ENCODE measurements at places on chromosomes 6 and 20.

DNA sequence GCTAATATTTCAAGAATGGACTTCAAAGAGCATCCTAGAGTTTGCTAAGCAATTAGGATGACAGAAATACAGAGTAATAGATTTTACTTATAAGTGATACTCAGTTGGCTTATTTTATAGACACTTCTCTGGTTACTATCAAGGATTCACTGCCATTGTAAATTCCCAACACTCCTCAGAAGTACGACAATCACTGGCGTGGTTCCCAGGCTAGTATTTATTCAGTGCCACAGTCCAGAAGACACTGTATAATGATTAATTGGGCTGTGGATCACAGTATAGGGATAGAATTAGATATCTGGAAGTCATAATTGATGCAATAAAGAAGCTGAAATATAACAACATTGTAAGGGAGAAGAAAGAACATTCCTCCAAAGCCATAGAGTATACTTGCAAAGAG is 15.7 kb downstream of the MANEA start:
- DNase-seq: no peak

DNA sequence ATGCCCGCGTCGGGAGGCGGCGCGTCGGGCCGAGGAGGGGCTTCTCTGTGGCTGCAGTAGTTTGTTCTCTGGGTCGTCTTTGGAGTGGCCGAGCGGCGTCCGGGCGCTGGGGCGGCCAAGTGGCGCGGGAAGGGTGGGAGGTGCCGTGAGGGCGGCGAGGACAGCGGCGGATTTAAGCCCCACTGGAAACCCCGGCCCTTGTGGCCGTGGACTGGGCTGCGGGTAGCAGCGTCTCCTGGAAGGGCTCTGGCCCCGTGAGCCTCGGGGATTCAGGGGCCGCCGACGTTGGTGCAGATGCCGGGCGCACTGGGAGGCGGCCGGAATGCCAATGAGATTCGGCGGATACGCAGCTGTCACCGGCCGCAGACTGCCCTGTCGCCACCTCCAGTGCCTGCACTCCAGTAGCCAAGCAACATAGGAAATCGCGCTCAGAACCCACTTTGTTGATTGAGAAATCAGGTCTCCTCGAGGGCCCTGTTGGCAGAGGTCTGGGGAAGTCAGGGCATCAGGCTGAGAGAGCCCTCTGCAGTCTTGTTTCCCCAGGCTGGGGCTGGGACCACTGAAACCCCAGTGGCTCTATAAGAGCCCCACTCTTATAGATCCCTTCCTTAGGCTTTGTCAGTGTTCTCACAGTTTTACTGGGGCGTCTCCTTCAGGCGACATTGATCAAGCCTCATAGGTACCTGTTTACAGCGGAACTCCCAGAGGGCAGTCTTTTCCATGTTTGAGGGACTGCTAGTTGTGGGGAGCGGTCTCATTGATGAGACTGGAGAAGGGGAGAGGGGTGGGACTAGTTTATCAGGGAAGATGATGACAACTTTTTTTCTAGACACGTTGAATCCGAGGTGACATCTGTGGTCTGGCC is 642 bp downstream of the GZF1 start:
- no peak for DNase-seq

GRCh38 chr6:44679438-44680201 is 292.1 kb downstream of the CDC5L start:
- no peak for DNase-seq

- no peak for DNase-seq
These were observed 81.1 kb upstream of the PIM1 start for GRCh38 chr6:37088897-37089296.

DNA sequence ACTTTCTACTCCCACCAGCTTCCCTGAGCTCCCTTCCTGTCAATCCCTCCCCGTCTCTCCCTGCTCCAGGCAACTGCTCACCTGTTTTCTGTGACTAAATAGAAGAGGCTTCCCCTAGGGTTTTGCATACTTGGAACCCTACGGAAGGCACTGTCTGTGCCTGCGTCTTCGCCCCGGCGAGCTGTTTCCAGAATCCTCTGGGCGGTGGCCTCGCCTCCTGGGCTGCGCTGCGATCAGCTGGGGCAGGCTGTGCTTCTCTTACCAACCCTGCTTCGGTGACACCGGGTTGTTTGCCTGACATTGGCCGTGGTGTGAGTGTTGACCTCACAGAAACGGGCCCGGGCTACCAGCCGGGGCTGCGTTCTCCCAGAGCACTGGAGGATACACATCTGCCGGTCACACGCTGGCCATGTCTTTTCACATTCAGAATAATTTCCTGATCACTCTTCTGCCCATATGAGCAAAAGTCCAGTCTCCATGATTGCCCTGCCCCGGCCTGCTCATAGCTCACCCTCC is 29.4 kb upstream of the CCR6 start:
- no peak for DNase-seq

DNA sequence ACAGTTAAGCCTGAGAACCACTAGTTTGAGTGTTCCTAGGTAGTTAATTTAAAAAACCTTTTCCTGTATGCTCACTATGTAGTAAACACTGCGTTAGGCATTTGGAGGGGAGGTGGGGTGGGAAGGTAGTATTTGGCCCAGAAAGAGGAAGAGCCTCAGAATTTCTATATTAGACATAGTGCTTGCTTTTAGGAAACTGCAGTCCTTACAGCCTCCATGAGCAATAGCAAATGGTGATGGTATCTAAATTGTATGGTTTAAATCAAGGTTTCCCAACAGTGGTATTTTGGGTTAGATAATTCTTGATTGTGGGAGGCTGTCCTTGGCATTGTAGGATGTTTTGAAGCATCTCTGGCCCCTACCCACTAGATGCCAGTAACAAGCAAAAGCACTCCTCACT is 61.5 kb upstream of the RIPOR2 start:
- no peak for DNase-seq

- no peak for DNase-seq
These were observed 121.1 kb downstream of the TRIM27 start for GRCh38 chr6:28802417-28803336.

GRCh38 chr6:134690048-134690447 is 259.9 kb downstream of the ALDH8A1 start:
- DNase-seq: no peak
